ENCODE measurements at places on chromosomes 1 and 21. TPM values are rescaled to one million over a fixed set of nuclear protein-coding genes. Genes with fewer than 3 reads are reported as not detected.

- no peak for DNase-seq
These were observed at the start of gene C1orf185 for GRCh38 chr1:51101976-51102375. Gene C1orf185, plus strand, starts transcription at chr1:51102228. Its CDS starts 6 bp downstream, at chr1:51102234.

The SPRR5 gene
- total RNA-seq: not detected

The LCE1A gene
- total RNA-seq: not detected

The PLA2G4A gene
- total RNA-seq: 10.7 TPM
